Stimulated activated CD8-positive, alpha-beta memory T cell treated with anti-CD3 and anti-CD28 coated beads, Interleukin-15, amount 100 ng/mL, for 48 hours (primary cell): ENCODE measurements at places on chromosomes 7 and 10.

GRCh38 chr7:128347647-128348097 is 4.0 kb upstream of the RBM28 start:
- peak; percentile 30 for DNase-seq

GRCh38 chr7:13077466-13077865 is 390.0 kb downstream of the ARL4A start:
- DNase-seq, result no peak

DNA sequence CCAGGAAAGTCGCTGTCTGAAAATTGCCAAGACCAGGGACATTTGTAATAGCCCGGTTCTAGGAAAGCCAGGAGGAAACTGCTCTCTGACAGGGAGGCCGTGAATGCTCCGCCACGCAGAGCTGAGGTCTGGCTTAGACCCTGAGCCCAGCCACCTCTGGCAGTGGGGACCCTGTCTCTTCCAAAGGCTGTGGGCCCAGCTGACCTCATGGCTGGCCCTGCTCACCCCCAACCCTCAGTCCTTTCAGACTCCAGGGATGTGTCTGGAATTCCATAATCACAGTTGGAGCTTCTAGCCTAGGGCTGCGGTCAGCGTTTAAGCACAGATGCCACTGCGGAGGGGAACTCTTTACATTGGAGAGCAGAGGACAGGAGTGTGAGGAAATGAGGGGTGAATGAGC is 6.6 kb upstream of the VIPR2 start:
- DNase-seq, result no peak

DNA sequence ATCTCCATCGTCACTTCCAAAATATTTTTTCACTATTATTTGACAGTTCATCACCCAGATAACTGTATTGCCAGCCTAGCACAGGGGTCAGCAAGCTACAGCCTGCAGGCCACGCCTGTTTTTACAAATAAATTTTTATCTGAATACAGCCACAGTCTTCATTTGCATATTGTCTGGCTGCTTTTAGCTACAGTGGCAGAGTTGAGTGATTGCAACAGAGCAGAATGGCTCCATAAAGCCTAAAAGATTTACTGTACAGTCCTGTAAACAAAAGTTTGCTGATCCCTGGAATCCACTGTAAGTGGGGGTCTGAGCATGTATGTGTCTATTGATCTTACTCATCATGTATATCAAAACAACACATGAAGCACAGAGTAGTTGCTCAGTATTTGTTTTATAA is 45.9 kb upstream of the GNAI1 start:
- DNase-seq, result no peak

GRCh38 chr7:30914596-30914995 is 2.9 kb downstream of the AQP1 start:
- DNase-seq, result no peak

GRCh38 chr7:30861612-30862011 is 50.0 kb upstream of the AQP1 start:
- DNase-seq, result no peak

DNA sequence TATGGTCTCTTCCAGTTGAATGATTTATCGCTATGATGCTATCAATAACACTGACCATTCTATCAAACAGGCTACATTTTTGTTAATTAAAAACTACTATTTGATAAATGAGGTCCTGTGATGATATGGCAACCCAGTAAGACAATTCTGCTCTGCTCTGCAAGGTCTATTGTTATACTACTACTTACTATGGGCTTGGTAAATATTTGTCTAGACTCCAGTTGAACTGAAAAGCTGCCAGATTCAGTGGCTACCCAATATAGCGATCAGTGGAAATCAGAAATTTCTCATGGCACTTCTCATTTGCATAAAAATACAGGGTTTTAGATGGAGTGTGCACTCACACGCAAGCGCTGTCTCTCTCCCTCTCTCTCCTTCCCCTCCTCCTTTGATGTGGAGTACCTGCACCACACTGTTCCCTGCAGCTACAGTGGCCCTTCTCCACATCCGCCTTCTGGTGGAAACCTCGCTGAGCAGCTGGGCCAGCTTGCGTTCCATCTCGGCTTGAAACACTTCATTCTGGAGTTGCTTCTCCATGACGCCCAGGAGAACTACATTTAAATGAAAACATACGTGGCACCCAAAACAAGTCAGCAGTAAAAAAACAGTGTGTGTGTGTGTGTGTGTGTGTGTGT is 77.9 kb downstream of the KIAA1549 start:
- peak; percentile 50 for DNase-seq

- DNase-seq, result no peak
These were observed 10.4 kb downstream of the HDAC9 start for GRCh38 chr7:18505870-18506460.

- no peak for DNase-seq
These were observed 641.0 kb upstream of the NRP1 start for GRCh38 chr10:33975481-33975880.

DNA sequence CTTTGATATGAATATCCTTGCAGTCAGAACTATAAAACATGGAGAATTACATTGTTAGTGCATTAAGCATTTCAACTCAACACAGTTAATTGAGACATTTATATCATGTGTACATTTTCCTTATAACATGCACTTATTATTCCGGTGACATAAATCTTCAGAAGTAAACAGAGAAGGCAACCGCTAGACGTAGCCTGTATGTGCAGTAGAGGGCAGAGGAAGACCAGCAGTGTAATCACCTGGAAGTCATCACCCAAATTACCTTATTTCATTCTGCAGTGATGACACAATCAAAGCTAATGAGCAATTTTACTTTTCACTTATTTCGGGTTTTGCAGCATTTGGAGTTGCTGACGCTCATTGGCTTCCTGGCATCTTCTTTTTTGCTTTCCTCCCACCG is 394.6 kb downstream of the SDK1 start:
- DNase-seq, result no peak

- no peak for DNase-seq
These were observed 13.5 kb downstream of the HERPUD2 start for GRCh38 chr7:35681231-35682029.

- no peak for DNase-seq
These were observed 94.2 kb upstream of the PRKCQ start for GRCh38 chr10:6674291-6674690.

- DNase-seq, result no peak
These were observed 1.0 kb upstream of the CBLL1 start for GRCh38 chr7:107742678-107743566.

DNA sequence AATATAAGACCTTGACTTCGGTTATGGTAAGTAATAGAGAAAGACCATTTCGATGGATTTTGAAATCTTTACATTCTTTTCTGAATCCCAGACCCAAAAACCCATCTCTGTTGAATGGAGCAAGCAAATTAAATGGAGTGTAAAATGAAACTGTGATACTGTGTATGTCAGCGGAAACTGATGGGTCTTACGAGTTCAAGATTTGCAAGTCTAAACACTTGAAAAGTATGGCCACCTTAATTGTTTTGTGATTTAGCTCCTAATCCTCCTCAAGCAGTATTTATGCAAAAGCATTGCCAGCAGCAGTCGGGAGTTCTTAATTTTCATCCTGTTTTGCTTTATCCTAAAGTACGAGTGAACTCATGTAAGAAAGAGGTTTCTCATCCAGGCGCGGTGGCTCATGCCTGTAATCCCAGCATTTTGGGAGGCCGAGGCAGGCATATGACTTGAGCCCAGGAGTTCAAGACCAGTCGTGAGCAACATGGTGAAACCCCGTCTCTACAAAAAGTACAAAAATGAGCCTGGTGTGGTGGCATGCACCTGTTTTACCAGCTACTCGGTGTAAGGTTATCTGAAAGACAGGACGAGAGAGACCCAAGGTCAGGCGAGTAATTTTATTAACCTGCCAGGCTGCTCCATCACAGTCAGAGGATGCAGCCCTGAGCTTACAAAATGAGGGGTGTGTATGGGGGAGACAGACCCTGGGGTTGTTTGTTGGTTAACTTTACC is 5.8 kb upstream of the DHTKD1 start:
- no peak for DNase-seq

GRCh38 chr7:28570113-28570969 is 158.0 kb downstream of the CREB5 start:
- no peak for DNase-seq

DNA sequence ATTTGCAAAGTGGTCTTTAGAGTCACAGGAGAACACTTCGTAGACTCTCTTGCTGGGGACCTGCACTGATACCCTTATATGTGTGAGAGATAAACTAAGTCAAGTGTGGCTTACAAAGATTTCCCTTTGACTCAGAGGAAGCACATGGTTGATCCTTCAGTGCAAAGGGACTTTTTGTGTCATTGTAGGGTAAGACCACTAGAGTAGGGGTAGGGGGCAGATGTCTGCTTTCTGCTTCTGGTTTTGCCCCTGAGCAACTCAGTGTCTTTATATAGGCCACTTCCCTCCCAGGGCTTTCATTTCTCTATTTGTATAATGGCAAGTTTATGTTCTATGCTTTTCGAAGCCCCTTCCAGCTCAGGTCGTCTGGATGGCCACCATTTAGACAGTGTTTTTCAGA is 281.7 kb downstream of the SORCS3 start:
- no peak for DNase-seq

DNA sequence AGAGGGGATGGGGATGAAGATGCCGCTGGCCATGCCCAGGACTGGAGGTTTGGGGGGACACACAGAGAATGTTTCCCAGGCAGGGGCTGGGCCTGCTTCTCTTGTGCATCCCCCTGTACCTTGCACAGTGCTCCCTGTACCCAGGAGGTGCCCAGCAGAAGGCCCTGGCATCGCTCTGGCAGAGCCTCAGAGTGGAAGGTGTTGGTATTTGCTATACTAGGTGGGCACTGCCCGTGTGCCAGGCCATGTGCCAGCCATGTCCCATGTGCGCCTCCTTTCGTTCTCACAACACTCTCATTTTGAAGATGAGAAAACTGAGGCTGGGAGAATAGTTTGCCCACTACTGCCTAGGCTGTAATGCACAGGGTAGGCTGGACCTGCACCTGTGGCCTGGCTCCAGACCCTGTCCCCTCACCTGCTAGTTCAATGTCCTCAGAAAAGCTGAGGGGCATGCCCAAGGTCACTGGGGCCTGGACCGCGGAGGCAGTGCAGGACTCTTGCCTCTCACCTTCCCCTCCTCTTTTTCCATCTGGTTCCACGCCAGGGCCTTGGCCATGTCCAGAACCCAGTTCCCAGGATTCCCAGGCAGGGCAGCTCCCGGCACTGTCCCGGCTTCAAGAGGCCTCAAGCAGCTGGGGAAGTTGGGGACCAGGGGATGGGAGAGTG is 64.7 kb downstream of the GOLGA7B start:
- no peak for DNase-seq

- DNase-seq, result no peak
These were observed 51.7 kb downstream of the XRCC2 start for GRCh38 chr7:152624228-152624627.

DNA sequence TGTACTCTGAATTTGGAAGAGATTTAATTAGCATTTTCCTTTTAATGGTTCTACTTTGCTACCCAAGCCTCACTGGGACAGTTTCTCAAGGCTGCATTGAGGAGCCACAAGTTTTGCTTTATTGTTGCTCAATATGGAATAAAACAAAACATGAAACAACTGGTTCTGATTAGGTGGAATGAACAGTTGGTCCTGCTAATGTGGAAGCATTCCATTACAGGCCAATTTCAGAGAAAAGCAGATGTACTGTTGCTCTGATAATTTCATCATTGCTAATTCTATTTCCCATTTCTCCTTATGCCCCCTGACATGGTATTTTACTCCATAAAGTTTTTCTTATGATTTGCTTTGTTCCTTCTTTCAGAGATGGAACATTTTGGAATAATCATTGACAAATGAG is 66.0 kb upstream of the PAPSS2 start:
- DNase-seq, result no peak

GRCh38 chr7:35454575-35455385 is 200.9 kb upstream of the TBX20 start:
- no peak for DNase-seq

DNA sequence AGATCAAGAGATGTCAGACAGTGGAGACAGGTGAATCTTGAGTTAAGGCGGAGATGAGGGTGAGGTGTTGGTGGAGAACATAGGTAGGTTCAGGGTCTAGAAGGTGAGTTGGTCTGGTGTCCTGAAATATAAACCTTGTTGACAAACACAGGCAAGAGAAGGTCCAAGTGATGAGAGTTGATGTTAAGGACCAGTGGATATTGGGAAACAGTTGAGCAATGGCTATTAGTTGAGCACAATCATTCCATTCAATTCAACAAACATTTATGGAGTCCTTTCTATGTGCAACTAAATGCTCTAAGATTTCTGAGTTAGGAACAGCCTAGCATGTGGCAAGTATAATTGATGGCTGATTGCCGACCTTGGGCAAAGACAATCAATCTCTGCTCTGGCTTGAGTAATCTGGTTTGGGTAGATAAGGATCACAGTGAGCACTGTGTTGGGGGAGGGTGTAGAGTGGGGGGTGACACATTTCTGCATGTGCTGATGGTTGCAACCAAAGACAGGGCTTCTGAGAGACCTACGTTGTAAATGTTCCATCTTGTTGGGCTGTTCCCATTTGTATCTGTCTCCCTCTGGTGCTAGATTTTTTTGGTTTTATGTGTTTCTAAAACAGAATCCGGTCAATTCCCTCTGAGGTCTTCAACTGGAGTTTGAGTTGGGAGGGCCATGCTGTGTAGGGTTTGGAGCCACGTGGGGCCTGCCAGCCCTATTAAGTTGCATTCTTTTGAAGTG is 201.1 kb downstream of the BAMBI start:
- no peak for DNase-seq

- DNase-seq, result peak; percentile 8
These were observed 86.1 kb upstream of the DNAJB6 start for GRCh38 chr7:157250605-157251228.

DNA sequence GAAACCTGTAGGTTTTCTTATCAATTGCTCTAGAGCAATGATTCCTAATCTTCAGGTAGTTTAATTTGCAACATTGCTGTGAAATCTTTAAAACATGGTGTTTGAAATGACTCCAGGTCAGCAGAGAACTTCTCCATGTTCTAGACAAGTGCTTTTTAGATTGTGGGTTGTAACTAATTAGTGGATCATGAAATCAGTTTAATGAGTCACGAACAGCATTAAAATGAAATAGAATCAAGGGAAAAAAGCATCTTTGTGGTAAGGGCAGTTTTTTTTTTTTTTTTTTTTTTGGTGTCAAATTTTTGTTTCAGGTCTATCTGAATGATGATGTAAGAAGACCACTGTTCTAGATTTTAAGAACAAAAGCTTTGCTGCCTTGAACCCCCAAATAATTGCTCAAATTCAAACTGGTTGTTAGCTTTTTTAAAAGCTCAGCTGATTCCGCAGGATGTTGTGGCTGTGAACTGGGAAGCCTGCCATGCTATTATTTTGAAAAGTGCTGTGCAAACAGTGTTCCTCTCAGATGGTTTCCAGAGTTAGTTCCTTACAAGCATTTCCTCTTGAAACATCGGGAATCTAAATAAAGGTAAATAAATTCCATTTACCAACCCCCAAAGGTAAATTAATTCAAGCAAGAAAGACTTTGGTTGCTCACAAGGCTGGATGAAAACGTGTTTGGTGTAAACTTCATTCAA is 13.1 kb upstream of the PDK4 start:
- DNase-seq, result no peak

GRCh38 chr7:116258734-116259133 is 48.4 kb downstream of the TES start:
- no peak for DNase-seq

DNA sequence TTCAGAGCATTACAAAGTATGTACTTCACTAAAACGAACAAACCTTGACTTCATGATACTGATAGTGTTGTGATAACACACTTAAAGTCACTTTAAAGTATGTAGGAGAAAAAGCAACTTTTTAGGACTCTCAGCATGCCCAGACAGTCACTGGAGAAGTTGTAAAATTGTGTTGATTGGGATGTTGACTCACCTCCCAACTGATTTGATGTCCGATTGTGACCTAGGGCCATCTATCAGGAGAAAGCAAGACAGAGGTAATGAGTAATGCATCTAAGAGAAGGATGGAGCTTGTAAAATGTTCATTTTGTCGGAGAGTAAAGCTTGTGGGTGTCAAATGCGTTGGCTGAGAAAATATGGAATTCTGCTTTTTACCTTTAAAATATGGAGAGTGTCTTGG is 135.4 kb upstream of the SEMA3D start:
- no peak for DNase-seq
